ENCODE measurements at places on chromosomes 6 and 20. TPM values are rescaled to one million over a fixed set of nuclear protein-coding genes. Genes with fewer than 3 reads are reported as not detected.

- no peaks in the 10 kb centered on the region for H3K27me3 ChIP-seq
- no peaks in the 10 kb centered on the region for H3K36me3 ChIP-seq
- H3K4me1 ChIP-seq = no peaks in the 10 kb centered on the region
- DNase-seq = no peak
Observed at GRCh38 chr6:109493865-109494264, 10.8 kb upstream of the ZBTB24 start.

GRCh38 chr6:3617681-3618311 lies 133.7 kb downstream of the PXDC1 start:
- no peak for DNase-seq
- no peaks in the 10 kb centered on the region for H3K27me3 ChIP-seq
- H3K36me3 ChIP-seq = no peaks in the 10 kb centered on the region
- H3K4me3 ChIP-seq = no peak overlapping the region
- H3K4me1 ChIP-seq = no peaks in the 10 kb centered on the region

- no peak overlapping the region for H3K4me3 ChIP-seq
- H3K36me3 ChIP-seq = no peaks in the 10 kb centered on the region
- DNase-seq = no peak
- no peaks in the 10 kb centered on the region for H3K27me3 ChIP-seq
- H3K27ac ChIP-seq = no peak overlapping the region
Observed at GRCh38 chr6:95169775-95170174, 407.6 kb upstream of the MANEA start.

- no peaks in the 10 kb centered on the region for H3K4me1 ChIP-seq
- H3K27me3 ChIP-seq = no peaks in the 10 kb centered on the region
- no peak for DNase-seq
- no peaks in the 10 kb centered on the region for H3K36me3 ChIP-seq
Observed at GRCh38 chr6:127301199-127301700, 34.6 kb downstream of the RNF146 start.

DNA sequence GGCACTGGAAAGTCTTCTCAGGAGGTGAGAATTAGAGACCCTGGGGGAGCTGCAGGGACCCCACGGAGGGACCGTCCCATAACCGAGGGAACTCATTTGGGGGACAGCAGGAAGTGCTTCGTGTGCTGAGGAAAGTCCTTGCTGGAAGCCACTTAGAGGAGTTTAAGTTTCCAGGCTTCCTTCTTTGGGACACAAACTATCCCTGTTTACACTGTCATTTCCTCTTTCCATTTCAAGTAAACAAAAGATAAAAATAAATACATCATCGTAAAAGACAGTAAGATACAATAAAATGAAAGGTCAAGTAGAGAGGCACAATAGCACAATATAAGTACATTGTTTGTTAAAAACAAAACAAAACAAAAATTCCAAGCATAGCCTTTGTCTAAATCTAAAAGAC lies 101.2 kb downstream of the TTLL2 start:
- no peaks in the 10 kb centered on the region for H3K36me3 ChIP-seq
- H3K27me3 ChIP-seq = no peaks in the 10 kb centered on the region
- H3K4me1 ChIP-seq = no peaks in the 10 kb centered on the region
- no peak overlapping the region for H3K27ac ChIP-seq
- no peak for DNase-seq

Gene PSORS1C2
- not detected for total RNA-seq

DNA sequence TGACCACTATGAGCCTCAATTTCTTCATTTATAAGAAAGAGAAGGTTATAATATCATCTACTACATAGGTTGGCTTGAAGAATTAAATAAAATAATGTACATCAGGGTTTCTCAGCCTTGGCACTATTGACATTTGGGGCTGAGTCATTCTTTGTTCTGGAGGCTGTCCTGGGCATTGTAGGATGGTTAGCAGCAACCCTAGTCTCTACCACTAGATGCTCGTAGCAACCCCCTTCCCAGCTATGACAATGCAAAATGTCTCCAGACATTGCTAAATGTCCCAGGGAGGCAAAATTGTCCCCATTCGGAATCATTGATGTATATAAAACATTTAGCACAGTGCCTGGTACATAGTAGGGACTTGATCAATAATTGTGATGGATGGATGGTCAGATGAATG lies 152.1 kb downstream of the KHDC1L start:
- no peaks in the 10 kb centered on the region for H3K27me3 ChIP-seq
- no peaks in the 10 kb centered on the region for H3K4me1 ChIP-seq
- no peak overlapping the region for H3K27ac ChIP-seq
- no peak overlapping the region for H3K4me3 ChIP-seq

Gene RIMS4
- not detected for total RNA-seq

Gene GPLD1
- 20.5 TPM for total RNA-seq

DNA sequence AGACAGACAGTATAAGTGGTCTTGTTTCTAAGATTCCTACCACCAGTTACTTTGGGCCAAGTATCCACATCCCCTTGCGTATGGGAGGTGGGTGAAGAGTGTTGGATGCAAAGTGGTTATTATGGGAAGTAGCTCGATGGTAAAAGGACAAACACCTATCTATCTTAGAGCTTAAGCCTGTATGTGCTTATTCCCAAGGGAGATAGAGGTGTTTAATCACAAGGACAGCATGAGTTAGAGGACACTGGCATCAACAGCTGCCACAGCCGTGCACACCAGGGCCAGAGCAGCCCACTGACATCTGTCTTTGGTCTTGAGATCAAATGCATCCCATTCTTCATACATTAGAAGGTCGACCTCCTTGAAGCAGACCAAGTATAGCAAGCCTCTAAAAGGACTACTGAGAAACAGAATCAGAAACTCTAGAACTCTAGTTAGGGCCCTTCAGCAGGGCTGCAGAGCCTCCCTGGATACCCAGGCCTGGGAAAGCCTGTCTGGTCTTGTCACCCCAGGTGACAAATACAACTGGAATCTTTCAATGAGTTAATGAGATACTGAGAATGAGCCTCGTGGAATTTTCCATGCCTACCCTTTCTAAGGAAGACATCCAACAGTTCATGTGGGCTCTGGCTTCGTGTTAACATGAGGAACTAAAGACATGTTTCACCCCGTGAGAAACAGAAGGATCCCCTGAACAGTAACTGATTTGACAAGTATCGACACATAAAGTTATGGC lies 28.7 kb downstream of the TXNDC5 start:
- DNase-seq = no peak
- no peaks in the 10 kb centered on the region for H3K4me1 ChIP-seq
- H3K36me3 ChIP-seq = peaks cover 64% of the 10 kb centered on the region
- H3K27me3 ChIP-seq = no peaks in the 10 kb centered on the region
- H3K4me3 ChIP-seq = no peak overlapping the region

Gene TRIM10
- 1.4 TPM for total RNA-seq

GRCh38 chr6:166032366-166033200 lies 135.1 kb downstream of the TBXT start:
- H3K27me3 ChIP-seq = no peaks in the 10 kb centered on the region
- no peak overlapping the region for H3K27ac ChIP-seq
- H3K36me3 ChIP-seq = no peaks in the 10 kb centered on the region
- no peaks in the 10 kb centered on the region for H3K4me1 ChIP-seq
- no peak overlapping the region for H3K4me3 ChIP-seq

Gene C6orf58
- total RNA-seq = not detected

Gene ZC3H12D
- total RNA-seq = 0.49 TPM

DNA sequence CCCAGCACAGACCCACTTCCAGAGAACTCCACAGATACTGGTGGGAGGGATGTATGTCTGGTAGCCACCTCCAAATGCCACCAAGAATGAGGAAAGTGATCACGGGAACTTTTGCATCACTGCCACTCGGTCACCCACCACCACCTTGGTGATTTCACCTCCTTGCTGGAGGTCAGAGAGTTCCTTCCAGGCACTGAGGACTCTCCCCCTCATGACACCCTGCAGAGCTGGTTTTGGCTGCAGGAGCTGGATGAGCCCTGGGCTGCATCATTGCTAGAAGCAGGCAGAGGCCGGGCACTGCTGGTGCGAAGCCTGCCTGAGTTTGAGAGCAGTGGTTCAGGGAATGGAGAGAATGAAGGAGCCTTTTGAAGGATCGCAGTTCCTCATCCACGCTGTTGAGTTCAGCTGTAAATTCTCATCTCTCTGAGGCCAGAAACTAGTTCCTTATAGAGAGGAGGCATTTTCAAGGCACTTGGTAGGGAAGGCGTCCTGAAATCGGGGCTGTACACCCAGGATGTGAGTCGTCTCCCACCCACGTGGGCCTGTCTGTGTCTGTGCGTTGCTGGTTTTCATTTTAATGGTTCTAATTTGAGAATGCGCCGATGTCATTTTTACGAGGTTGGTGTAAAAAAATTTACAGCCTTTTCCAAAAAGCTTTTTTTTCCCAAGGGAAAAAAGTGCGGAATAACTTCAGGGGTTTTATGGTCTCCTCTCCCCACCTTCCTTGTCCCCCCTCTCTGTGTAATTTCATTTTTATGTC lies 25.0 kb downstream of the FOXP4 start:
- no peak overlapping the region for H3K4me3 ChIP-seq
- peaks cover under 1% of the 10 kb centered on the region for H3K36me3 ChIP-seq
- DNase-seq = no peak
- no peak overlapping the region for H3K27ac ChIP-seq
- no peaks in the 10 kb centered on the region for H3K27me3 ChIP-seq
- peaks cover 5% of the 10 kb centered on the region for H3K4me1 ChIP-seq

Gene TMC2
- not detected for total RNA-seq

DNA sequence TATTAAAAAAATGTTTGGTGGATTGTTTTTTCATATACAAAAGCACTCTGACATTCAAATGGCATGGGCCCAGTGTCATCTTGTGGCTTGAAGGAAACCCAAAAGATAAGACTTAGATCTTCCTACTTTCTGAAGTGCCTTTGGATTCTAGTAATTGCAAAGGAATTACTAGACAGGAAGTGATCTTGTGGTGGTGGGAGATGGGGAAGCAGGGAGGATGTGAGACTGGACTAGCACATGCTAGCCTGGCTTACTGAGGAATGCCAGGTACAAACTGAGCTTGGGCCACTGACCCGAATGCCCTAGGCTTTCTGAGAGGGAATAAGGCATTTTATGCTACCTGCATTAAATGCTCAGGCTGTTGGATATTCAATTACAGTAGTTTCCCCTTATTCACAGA lies 59.0 kb downstream of the AFG1L start:
- H3K27me3 ChIP-seq = no peaks in the 10 kb centered on the region
- H3K4me3 ChIP-seq = no peak overlapping the region
- no peaks in the 10 kb centered on the region for H3K4me1 ChIP-seq
- H3K27ac ChIP-seq = no peak overlapping the region
- no peak for DNase-seq
- no peaks in the 10 kb centered on the region for H3K36me3 ChIP-seq

Gene WDR46
- total RNA-seq = 21.6 TPM

Gene RNF182
- not detected for total RNA-seq

DNA sequence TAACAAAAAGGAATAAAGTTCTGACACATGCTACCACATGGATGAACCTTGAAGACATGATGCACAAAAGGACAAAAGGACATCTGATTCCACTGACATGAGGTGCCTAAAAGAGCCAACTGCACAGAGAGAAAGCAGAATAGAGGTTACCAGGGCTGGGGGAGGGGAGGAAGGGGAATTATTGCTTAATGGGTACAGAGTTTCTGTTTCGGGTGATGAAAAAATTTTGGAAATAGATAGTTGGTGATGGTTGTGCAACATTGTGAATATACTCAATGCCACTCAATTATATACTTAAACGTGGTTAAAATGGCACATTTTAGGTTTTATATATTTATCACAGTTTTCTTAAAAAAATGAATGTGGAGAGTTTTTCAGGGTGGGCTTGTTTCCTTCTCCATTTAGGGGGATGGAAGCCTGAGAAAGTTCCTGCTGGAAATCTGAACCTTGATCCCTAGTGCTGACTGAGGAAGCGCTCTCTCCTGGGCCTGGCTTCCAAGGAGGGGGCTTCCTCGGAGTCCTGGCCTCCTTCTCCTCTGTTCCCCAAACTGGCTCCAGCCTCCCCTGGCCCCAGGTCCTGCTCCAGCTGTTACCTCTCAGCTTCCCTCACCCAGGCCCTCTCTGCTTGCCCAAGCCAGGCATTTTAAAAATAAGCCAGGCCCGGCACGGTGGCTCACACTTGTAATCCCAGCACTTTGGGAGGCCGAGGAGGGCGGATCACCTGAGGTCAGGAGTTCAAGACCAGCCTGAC lies 79.2 kb downstream of the NOL4L start:
- no peaks in the 10 kb centered on the region for H3K27me3 ChIP-seq
- DNase-seq = no peak
- H3K4me1 ChIP-seq = no peaks in the 10 kb centered on the region
- no peaks in the 10 kb centered on the region for H3K36me3 ChIP-seq
- no peak overlapping the region for H3K4me3 ChIP-seq
- no peak overlapping the region for H3K27ac ChIP-seq

Gene HLA-DRB5
- 0.86 TPM for total RNA-seq

- no peak for DNase-seq
- no peaks in the 10 kb centered on the region for H3K36me3 ChIP-seq
- H3K4me1 ChIP-seq = no peaks in the 10 kb centered on the region
- no peak overlapping the region for H3K4me3 ChIP-seq
- H3K27me3 ChIP-seq = no peaks in the 10 kb centered on the region
- H3K27ac ChIP-seq = no peak overlapping the region
Observed at GRCh38 chr6:118252474-118252873, 295.6 kb upstream of the PLN start.

DNA sequence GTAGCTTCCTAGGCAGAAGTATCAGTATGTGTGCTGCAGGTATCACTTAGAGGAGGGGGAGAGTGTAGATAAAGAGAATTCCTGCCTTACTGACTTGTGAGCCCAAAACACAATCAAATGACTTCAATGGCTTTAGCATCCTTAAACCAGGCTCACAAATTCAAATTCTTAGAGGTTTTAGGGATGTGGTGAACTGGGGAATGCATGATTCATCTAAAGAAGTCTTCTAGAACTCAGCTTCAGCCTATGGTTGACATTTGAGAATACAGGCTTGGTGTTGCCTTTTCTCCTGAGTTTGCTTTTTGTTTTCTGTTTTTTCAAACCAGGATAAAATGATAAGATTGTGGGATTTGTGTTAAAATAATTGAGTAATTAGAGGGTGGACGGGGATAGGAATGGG lies 14.4 kb downstream of the SNRPC start:
- H3K4me3 ChIP-seq = no peak overlapping the region
- H3K27ac ChIP-seq = no peak overlapping the region
- no peaks in the 10 kb centered on the region for H3K27me3 ChIP-seq

- peak overlapping the region; percentile 10 for H3K27ac ChIP-seq
- no peak for DNase-seq
- no peaks in the 10 kb centered on the region for H3K36me3 ChIP-seq
Observed at GRCh38 chr6:130778946-130779657, 48.1 kb upstream of the SMLR1 start.

- no peaks in the 10 kb centered on the region for H3K4me1 ChIP-seq
- H3K4me3 ChIP-seq = no peak overlapping the region
- no peak overlapping the region for H3K27ac ChIP-seq
- no peaks in the 10 kb centered on the region for H3K27me3 ChIP-seq
Observed at GRCh38 chr20:43949741-43950618, 35.3 kb downstream of the TOX2 start.

Gene RNASET2
- total RNA-seq = 29.4 TPM

- H3K4me3 ChIP-seq = no peak overlapping the region
- H3K4me1 ChIP-seq = no peaks in the 10 kb centered on the region
Observed at GRCh38 chr20:42604998-42605956, 584.4 kb downstream of the PTPRT start.

GRCh38 chr6:167567142-167568033 lies 242.5 kb downstream of the TTLL2 start:
- H3K4me3 ChIP-seq = no peak overlapping the region
- no peaks in the 10 kb centered on the region for H3K4me1 ChIP-seq
- no peak overlapping the region for H3K27ac ChIP-seq
- no peaks in the 10 kb centered on the region for H3K27me3 ChIP-seq
- H3K36me3 ChIP-seq = no peaks in the 10 kb centered on the region

Gene FITM2
- 5.8 TPM for total RNA-seq

Gene PMEPA1
- total RNA-seq = 2.2 TPM

Gene PDYN
- total RNA-seq = not detected

Gene ZSWIM1
- total RNA-seq = 3.1 TPM

All from right lobe of liver (tissue), 6 donors.